ENCODE measurements at places on chromosomes 7 and 10.

GRCh38 chr10:17742918-17743317 is 9.1 kb upstream of the TMEM236 start:
- peak; percentile 85 for DNase-seq

- no peak for DNase-seq
Measured at GRCh38 chr7:126685018-126685573, 567.6 kb downstream of the GRM8 start.

DNA sequence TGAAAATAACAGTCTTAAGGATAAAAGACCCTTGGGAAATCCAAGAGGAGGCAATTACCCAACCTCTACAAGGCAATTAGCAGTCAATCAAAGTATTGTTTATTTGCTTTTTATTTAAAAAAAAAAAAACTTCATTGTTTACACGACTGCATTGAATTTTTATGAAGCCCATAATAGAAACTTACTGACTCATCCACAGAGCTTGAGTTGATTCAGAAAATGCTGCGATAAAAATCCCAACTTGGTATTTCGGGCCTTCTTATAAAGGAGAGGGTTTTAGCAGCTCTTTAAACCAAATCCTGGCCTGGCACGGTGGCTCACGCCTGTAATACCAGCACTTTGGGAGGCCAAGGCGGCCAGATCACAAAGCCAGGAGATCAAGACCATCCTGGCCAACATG is 69.2 kb upstream of the PALS2 start:
- no peak for DNase-seq

- DNase-seq = no peak
Measured at GRCh38 chr10:71323407-71323806, 4.3 kb downstream of the SLC29A3 start.

DNA sequence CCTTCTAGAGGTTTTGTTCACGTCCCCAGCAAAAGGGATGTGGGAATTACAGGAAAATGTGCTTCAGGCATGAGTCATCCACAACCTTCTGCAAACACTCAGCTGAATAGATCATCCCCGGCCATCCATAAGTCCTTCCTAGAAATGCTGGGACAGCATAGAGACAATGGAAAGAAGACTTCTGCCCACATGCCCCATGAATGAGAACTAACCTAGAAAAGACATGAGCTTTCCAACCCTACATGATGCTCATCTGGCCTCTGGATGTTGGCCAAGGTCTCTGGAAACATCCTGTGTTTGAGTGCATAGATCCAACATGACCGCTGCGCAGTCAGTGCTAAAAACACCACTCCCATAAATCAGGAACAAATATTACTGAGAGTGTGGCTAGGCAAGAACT is 277.5 kb downstream of the PLXNA4 start:
- no peak for DNase-seq

GRCh38 chr7:7908622-7909145 is 59.9 kb upstream of the GLCCI1 start:
- no peak for DNase-seq

DNA sequence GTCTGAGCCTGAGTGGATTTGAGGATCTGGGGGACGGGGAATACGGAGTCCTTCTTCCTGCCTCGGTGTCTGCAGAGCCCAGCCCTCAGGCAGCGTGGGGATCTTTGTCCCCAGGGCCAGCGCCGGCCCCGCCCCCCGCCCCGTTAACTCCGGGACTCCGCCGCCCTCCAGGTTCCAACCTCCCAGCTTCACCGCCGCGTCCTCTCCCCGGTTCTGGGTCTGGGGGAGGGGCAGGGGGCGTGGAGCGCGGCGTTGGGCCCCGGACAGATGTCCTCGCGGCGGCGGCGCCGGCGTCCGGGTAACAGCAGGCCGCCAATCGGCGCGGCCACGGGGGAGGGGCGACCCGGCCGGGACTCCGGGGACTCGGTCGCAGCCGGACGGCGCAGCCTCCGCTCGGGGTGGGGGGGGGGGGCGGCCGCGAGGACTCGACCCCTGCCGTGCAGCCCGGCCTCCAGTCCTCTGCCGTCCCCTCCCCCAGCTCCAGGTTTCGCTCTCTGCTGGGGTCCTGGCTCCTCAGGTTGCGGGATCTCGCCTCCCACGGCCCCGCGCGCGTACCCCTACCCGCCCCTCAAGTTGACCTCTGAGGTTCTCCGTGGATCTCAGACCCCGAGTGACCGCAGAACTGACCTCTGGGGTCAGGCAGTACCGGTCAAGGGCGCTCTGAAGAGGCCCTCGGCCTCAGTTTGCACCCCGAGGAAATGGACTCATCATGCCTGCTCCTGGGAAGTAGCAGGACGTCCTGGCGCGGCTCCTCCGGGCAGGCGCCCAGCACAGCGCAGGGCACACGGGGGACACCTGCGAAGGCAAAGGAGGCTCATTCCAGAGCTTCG is 2.3 kb upstream of the ELFN1 start:
- no peak for DNase-seq

- DNase-seq = no peak
Measured at GRCh38 chr10:72762042-72762441, 70.1 kb downstream of the MCU start.

- no peak for DNase-seq
Measured at GRCh38 chr7:16817536-16817935, 12.7 kb upstream of the AGR2 start.

DNA sequence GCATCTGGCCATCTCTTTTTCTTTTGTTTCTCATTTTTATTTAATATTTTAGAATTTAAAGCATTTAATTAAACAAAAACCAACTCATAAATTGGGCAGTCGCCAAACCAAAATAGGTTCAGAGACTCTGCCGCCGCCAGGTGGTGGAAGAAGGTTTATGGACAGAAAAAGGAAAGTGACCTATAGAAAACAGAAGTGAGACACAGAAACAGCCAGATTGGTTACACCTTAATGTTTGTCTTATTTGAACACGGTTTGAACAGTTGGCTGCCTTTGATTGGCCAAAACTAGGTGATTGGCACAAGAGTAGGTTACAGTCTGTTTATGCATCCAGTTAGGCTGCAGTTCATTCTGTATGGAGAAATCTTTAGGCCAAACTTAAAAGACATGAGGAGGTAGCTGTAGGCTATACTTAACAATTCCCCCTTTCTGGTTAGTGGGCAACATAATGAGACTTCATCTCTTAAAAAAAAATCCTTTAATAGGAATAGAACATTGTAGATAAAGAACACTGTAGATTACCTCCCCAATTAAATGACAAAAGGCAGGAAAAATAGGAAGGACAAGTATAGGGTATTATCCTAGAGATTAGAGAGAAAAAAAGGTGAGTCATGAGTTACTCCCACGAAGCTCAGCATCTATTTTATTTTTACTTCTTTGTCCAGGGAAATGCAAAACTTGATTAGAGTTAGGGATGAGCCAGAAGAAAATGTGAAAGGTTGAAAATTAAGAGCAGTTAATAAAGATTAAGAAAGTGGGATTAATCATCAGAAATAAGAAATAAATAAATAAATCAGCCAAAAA is 23.9 kb upstream of the CYCS start:
- DNase-seq = no peak

GRCh38 chr7:40716052-40716451 is 581.2 kb downstream of the SUGCT start:
- no peak for DNase-seq

GRCh38 chr7:80623503-80624252 is 14.8 kb upstream of the CD36 start:
- DNase-seq = no peak

- DNase-seq = no peak
Measured at GRCh38 chr7:123864436-123864835, 19.5 kb downstream of the HYAL4 start.

DNA sequence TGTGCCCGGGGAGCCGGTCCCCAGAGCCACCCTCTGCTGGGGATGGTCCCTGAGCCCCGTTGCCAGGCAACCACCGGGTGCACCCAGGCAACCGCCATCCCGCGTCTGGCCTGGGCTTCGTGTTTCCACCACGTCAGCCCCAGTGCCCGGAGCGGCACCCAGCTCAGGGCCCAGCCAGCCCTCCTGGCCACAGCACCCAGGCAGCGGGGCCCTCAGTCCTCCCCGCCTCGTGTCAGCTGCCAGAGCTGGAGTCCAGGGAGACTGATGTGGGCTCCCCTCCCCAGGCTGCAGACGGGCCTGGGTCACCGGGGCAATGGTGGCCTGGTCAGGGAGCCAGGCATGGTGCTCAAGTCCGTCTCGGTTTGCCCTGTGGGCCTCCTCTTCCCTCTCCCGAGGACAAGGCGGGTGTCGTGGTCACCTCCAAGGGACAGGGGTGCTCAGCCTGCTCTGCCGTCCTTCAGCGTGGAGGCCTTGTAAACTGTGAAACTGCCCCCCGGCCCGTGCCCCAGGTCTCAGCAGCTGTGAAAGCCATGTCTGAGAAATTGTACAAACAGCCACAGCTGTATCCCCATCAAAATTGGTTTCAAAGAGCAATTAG is 72.5 kb downstream of the MICALL2 start:
- DNase-seq = no peak

DNA sequence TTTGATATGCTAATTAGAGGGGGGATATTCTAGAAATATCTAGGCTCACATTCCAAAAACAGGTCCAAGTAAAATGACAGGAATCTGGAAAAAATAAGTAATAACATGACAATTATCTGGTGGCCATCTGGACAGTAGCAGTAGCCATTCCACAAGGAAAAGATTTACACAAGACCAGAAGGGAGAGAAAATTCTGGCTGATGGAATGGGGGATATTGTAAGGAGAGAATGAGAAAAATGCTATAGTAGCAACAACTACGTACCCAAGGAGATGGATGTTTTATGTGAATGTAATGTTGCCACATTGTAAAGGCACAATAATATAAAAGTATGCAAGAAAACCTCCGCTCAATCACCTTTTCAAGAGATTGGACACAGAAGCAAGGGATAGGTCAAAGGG is 5.4 kb downstream of the MYOF start:
- DNase-seq = no peak

DNA sequence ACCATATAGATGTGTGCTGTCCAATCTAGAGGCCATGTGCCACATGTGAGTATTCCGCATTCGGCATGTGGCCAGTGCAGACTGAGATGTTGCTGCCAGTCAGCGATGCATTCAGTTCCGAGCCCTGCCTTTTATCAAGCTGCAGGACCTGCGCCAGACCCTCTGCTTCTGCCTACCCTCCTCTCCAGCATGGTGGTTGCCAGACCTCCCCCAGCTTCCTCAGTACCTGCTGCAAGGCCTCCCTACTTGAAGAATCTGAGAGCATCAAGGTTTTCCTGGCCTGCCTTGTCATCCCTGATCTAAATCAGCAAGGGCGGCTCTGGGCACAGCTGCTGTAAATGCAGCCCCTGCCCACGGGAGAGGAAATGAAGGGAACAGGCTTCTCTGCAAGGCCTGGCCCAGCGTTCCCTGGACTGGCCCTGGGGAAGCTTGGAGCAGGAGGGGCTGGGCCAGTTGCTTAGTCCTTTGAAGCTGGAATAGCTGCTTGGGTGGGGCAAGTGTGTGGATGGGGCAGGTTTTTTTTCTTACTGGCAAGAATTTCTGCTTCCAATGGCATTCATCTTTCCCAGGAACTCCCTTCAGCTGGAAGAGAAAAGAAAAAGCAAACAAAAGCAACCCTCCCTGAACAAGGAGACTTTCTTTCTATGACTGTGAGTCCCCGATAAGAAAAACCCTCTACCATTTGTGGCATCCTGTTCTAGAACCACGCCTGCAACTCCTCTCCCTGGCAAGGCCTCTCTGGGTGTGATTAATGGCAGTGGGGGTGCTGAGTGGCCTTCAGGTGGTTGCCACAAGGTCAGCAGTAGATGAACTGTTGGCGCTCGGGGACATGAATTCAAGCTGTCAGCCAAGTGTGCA is 93.0 kb downstream of the NHLRC2 start:
- DNase-seq = no peak

- DNase-seq = no peak
Measured at GRCh38 chr10:22346096-22346661, 883 bp downstream of the SPAG6 start.

- DNase-seq = no peak
Measured at GRCh38 chr7:73903321-73904218, 42.6 kb downstream of the TMEM270 start.

DNA sequence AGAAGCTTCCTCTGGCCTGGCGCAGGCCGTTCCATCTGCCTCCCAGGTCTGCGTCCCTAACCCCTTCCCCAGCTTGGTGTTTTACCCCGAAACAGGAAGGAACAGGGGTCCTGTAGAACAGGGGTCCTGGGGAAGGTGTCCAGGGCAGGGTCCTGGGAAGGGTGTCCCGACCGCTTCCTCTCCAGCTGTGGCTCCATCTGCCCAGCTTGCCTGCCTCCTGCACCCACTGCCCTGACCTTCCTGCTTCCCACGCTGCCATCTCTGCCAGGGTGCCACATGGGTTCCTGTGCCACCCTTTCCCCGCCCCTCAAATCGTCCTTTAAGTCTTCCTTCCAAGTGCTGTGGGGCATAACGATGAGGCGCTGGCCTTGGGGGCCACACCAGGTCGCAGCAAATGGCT is 32.4 kb downstream of the WDR86 start:
- no peak for DNase-seq

DNA sequence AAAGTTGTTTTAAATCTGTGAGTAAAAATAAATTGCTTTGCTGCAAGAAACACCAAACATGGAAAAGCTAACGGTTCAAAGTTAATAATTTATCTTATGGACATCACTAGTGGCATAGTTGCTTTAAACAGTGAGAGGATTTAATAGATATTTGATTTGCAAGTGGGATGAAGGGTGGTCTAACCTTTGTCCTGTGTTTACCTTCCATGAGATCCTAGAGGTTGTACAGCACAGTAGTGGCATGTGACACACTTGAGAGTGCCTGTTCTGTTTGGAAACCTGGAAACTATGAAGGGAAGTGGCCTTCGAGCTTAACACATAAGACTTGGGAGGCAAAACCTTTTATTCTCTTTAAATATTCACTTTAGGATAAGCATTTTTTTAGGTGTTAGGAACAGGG is 16.0 kb downstream of the EGFR start:
- DNase-seq = no peak

GRCh38 chr10:60290558-60290957 is 99.1 kb downstream of the ANK3 start:
- no peak for DNase-seq
